ENCODE measurements at places on chromosomes 6 and 20. TPM values are rescaled to one million over a fixed set of nuclear protein-coding genes. Genes with fewer than 3 reads are reported as not detected.

Gene SLPI
- not detected for total RNA-seq

Gene TREM2
- total RNA-seq: not detected

Gene RAB44
- total RNA-seq: 0.07 TPM

Gene TP53TG5
- total RNA-seq: 0.08 TPM

Gene TRAM2
- total RNA-seq: 6.0 TPM

Gene ULBP3
- 1.8 TPM for total RNA-seq

Gene HIVEP2
- 32.4 TPM for total RNA-seq

Gene ACAT2
- 83.3 TPM for total RNA-seq

Gene PBOV1
- total RNA-seq: not detected

Gene ACSS2
- 62.0 TPM for total RNA-seq

Gene GGTLC1
- total RNA-seq: not detected

Gene TBPL1
- total RNA-seq: 25.6 TPM

Gene BMP6
- total RNA-seq: not detected

Gene GPR63
- 2.2 TPM for total RNA-seq

Gene BIRC7
- not detected for total RNA-seq

Gene TMEM217
- 3.9 TPM for total RNA-seq

Gene SSTR4
- not detected for total RNA-seq

Gene SNAP25
- not detected for total RNA-seq

Gene C4A
- total RNA-seq: 4.2 TPM

Gene RPN2
- 143 TPM for total RNA-seq

Gene TOX2
- total RNA-seq: 0.55 TPM

Gene JPH2
- 0.10 TPM for total RNA-seq

Measured in activated naive CD4-positive, alpha-beta T cell treated with anti-CD3 and anti-CD28 coated beads, Interleukin-2, amount 10 ng/mL, durations not matched to agents 5 hours and 36 hours (primary cell).